Kidney capillary endothelial cell (primary cell): ENCODE measurements at places on chromosomes 5 and 9.

- no peak for DNase-seq
These were observed 129.3 kb upstream of the LPCAT1 start for GRCh38 chr5:1652873-1653697.

DNA sequence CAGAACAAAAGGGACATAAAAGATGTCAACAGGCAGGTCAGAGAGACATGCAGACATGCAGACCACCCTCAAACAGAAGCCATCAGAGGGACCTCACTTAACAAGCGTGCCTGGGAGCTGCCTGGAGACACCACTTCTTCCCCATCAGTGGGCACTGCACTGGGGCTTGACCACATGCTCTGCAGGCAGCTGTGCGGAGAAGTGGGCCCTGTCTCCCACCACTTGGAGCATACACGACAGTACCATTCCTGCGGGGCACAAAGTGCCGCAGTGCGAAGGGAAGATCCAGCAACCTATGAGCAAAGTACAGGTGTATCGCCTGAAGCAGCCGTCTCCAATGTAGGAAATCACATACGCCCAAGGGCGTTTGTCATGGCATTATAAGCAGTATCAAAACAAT lies 150.5 kb upstream of the FOXD4L5 start:
- no peak for DNase-seq

- DNase-seq = no peak
These were observed 32.2 kb downstream of the IER5L start for GRCh38 chr9:129145841-129146292.

- DNase-seq = peak; percentile 71
These were observed 118.0 kb downstream of the ESM1 start for GRCh38 chr5:54867310-54867944.

- DNase-seq = no peak
These were observed 12.8 kb upstream of the PANK3 start for GRCh38 chr5:168592014-168592368.

DNA sequence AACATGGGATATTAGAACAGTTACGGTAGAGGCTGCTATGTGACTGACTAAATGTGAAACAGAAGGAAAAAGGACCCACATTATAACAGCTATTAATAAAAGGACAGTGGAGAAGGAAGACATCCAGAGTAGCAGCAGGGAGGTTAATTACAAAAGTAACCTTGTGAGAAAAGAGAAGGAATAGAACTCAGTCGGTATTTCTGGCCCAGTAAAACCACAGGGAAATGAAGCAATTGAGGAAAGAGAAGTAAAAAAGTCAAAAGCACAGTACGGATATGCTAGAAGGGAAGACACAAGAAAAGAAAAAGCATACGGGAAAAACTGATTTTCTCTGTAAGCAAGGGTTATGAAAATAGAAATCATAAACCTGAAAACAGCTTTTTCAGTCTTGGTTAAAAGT lies 164.7 kb downstream of the RFX3 start:
- no peak for DNase-seq

GRCh38 chr9:70883963-70884793 lies 237.2 kb downstream of the TRPM3 start:
- DNase-seq = no peak

- no peak for DNase-seq
These were observed 185.2 kb downstream of the GADD45G start for GRCh38 chr9:89789922-89790510.

DNA sequence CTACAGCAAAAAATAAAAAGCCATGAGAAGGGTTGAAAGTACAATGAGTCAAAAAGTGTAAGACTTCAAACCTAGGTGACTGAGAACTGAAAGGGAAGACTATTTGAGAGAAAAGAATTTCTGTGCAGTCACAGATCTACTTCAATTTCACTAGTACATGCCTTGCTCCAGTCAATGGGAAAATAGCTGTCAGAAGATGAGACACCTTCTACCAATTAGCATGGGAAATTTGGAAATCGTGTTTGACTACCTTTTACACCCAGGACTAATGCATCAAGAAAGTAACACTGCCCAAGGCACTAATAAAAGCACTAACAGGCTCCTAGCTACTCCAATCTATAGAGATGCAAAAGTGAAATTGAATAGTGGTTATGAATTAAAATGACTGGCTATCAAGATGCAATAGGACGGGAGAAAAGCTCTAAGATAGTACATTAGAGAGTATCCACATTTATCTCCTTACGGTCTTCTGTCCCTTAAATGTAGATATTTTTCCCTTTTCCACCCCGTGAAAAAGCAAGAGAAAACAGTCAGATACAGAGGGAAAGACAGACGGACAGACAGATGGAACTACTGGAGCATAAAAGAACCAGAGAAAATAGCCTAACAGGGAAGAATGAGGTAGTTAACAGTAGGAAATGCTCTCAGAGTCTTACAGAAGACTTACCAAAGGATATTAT lies 15.2 kb downstream of the ERP44 start:
- no peak for DNase-seq

- DNase-seq = no peak
These were observed 39.2 kb downstream of the MARCHF11 start for GRCh38 chr5:16140417-16140816.

GRCh38 chr5:151958111-151958510 lies 33.5 kb upstream of the GLRA1 start:
- no peak for DNase-seq

- peak; percentile 75 for DNase-seq
These were observed 29.5 kb upstream of the ALDH1B1 start for GRCh38 chr9:38362852-38363588.

DNA sequence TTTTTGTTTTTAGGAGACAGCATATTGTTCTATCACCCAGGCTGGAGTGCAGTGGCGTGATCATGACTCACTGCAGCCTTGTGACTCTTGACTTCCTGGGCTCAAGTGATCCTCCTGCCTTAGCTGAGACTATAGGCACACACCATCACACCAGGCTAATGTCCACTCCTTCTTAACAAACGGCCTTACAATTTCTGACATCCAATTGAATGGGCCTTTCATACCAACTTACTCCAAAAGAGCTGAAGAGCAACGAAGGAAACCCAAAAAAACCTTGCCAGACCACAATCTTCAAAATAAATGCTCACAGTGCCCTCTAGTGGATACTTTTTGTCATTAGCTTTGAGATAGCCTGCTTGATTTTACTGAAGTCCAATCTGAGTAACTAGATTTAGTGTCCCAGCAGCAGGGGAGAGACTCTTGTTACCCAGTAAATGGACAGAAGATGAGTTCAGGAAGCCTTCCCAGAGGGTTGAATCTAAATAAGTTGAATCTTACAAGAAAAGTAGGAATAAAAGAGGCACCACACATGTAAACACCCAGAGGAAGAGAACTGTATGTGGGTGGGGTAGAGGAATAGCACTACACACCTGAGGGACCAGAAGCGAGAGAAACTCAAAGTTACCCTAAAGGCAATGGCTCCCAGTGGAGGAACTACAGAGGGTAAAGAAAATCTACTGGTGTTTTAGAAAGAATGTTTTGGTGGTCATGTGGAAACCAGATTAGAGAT lies 9.3 kb downstream of the ZNF622 start:
- DNase-seq = peak; percentile 72

DNA sequence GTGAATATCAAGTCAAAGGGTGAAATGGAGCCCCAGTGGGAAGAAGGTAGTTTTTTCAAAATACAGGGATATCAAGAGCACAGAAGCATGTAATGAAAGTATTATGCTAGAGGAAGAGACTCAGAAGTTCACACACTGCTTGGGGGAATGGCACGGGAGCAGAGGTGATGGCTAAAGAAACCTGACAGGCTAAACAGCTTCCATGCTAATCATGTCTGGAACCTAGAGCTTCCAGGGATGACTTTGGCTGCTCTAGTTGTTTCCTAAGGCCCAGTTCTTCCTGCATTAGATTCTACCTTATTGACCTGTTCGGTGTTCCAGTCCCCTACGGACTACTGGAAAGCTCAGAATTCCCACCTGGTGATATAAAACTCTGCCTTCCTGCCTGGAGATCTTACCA lies 34.3 kb downstream of the TRIM32 start:
- DNase-seq = no peak

DNA sequence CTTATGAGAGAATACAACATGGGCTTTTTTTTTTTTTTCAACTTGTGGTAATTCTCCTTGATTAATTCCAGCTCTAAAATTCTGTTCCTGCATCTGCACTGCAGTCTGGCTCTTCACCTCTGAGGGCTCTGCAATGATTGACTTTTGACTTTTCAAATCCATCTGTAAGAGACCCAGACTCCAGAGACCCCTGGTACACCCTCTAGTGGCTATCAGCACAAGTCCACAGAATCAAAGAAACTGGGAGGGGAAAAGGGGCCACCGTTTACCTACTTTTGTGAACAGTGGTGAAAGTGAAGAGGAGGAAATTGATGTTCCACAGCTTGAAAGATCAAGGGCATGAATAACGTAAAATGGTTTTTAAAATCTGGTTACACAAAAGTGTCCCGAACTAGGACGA lies 151.6 kb downstream of the SLIT3 start:
- no peak for DNase-seq

- DNase-seq = no peak
These were observed 50.0 kb upstream of the ADAMTSL1 start for GRCh38 chr9:18423791-18424531.

DNA sequence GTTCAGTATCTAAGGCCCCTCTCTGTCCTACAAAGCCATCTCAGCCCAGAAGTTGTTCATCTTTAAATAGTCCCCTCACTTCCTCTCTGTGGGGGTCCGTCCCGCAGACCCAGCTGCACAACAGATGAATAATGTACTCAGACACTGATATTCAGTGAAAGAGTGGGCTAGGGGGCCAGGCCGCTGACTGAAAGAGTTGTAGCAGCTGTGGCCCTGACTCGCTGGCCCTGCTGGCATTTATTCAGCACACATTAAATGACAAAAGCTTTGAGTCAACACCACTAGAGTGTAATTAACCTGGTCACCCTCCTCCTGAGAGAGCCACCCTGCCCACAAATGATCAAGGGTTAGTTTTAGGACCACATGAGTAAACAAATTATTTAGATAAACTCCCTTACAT lies 76.3 kb downstream of the MED10 start:
- no peak for DNase-seq

DNA sequence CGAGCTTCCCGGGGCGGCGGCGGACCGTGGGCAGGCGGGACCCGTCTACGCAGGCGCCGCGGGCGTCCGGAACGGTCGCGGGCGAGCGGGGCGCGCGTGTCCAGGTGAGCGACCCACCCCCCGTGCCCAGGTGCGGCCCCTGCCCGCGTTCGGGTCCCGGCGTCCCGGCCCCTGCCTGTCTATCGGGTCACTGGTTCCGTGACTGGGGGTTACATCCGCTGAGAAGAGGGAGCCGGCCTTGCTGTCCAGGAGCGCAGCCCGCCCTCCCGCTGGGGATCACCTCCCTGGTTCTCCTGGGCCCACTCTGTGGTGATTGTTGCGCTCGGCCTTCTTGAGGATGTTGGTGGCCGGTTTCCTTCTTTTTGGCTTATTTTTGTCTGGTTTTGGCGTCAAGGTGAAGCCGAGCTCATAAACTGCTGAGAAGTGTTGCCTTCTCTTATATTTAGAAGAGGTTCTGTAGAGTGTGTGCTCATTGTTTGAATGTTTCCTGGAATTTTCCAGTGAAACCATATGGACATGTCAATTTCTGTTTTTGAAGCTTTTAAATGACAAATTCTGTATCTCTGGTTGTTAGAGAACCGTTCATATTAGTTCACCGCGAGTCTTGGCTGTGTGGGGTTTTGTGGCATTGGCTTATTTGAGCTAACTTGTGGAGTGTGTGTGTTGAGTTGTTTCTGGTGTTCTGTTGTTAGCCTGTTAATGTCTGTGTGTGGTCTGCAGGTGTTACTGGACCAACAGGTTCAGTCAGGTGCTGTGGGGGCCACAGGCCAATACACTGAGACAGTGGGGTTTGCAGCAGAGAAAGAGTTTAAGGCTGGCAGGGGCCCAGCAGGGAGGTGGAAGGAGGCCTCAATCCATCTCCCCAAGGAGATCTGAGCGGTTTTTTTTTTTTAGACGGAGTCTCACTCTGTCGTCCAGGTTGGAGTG lies 621 bp downstream of the CEP72 start:
- DNase-seq = no peak

DNA sequence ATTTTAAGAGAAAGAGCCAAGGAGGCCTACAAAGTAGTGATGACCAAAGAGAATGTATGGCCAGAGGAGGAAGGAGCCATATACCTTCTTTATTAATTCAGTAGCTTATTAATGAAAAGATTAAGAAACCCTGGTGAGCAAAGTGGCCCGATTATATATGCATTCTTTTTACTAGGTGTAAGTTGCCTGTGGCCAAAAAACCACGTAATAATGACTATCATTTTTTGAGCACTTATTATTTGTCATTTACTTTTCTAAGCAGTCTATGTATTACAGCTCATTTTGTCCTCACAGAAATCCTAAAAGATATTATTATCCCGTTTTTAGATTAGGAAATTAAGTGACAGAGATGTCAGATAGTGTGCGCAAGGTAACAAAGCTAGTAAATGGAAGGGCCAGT lies 3.0 kb downstream of the CWC27 start:
- DNase-seq = no peak
